Putamen (tissue), 1 donor: ENCODE measurements at places on chromosomes 1 and 21.

- DNase-seq = no peak
Measured at GRCh38 chr1:183769956-183770815, 34.7 kb upstream of the RGL1 start.

DNA sequence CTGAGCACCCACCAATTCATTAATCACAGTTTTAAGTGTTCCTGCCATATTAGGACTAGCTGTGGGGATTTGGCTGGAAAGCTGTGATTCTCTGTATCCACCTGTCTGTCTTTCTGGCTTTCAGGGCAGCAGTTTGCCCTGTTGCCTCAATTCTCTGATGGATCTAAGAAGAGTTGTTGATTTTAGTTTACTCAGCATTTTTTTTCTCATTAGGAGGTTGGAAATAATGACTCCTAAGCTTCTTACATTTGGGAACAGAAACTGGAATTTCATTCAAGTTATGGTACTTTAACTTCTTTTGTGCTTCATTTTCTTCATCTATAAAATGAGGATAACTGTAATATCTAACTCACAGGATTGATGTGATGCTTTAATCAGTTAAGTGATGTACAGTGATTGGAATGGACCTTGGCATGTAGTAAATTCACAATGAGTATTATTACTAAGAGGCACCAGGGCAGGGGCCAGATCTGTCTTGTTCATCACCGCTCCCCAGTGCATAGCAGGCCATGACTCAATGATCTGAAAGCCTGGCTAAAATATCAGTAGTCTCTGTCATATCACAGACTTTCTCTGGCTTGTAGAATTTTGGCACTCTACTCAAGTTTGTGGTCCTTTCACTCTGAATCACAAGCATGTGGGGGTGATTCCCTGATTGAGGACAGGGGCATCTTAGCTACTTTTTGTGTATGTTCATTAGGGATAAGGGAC, 51.4 kb upstream of the GREM2 start:
- no peak for DNase-seq

GRCh38 chr1:8395433-8395866, 77.5 kb downstream of the SLC45A1 start:
- DNase-seq = no peak

DNA sequence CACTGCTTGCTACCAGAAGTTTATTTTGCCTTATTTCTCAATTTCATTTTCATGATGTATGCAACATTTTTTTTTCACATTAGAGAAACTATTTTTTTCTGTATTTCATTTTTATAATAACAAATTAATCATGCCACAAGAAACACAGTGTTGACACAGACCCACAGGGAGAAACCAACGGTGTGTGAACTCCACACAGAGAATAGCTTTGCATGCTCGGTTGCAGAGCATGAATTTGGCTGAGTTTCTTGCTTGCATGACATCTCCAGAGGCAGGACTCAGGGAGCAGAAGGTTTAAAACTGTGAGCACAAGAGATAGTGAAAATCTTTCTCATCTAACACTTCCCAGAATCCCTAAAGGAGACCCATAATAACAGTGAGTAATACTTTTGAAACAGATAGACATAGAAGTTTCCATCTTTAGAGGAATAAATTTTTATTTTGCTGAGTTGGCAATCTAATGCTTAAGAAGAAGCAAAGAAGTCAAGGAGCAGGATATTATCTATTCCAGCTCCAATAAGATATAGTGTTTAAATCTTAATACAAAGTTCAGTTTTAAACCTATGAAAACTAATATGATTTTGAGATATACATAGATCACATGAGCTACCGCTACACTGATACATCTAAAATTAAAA, 890.9 kb downstream of the MRPL39 start:
- DNase-seq = no peak

GRCh38 chr1:202130297-202130721, 7.6 kb downstream of the GPR37L1 start:
- DNase-seq = peak; percentile 98

GRCh38 chr1:12088607-12089006, 25.5 kb downstream of the TNFRSF8 start:
- no peak for DNase-seq

GRCh38 chr1:101728029-101728428, 268.7 kb downstream of the OLFM3 start:
- no peak for DNase-seq
